ENCODE measurements at places on chromosomes 16 and 17. TPM values are rescaled to one million over a fixed set of nuclear protein-coding genes. Genes with fewer than 3 reads are reported as not detected.

DNA sequence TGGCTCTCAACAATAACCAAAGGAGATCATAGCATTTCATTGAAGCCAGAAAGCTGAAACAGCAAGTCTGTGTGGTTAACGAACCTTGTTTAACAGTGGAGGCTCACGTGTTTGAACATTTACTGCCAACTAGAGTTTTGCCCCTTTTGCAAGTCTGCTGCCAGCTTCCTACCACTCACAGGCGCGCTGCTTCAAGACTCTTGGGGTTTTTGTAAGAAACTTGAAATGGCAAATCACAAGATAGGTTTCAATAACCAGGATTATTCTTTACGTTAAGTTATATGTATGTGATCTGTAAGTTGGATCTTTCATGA lies 1.2 kb downstream of the SNTB2 start:
- DNase-seq = peak; percentile 47

GRCh38 chr17:72407336-72407909 lies 286.6 kb downstream of the SOX9 start:
- DNase-seq = peak; percentile 89

- DNase-seq = no peak
These were observed 15.9 kb upstream of the TBX4 start for GRCh38 chr17:61436273-61436672.

DNA sequence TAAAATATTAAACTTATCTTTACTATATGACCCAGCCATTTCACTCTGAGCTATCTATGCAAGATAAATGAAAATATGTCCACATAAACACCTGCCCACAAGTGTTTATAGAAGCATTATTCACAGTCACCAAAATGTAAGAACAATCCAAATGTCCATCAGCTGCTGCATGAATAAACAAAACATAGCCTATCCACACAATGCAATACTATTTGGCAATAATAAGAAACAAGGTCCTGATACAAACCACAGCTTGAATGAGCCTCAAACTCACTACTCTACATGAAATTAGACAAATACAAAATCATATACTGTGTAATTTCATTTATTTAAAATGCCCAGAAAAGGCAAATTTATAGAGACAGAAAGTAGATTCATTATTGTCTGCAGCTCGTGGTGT lies 355.1 kb downstream of the CDH8 start:
- no peak for DNase-seq

GRCh38 chr17:37065486-37066321 lies 117.0 kb downstream of the AATF start:
- DNase-seq = no peak

DNA sequence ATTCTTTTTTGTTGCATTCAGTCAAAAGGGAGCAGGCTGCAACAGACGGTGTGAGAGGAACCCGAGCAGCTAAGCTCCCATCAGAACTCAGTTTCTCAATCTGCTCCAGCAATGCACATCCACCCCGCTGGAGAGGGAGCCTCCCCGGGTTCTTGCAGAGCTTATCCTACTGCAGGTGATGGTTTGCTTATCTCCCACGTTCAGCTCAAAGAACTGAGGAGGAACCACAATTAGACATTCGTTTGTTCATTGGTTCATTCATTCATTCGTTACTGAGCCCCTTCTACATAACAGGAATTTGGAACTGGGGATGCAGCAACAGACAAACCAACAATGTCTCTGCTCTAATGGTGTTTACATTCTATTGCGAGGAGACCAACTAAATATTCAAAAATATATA lies 22.2 kb upstream of the ALOX15 start:
- no peak for DNase-seq

DNA sequence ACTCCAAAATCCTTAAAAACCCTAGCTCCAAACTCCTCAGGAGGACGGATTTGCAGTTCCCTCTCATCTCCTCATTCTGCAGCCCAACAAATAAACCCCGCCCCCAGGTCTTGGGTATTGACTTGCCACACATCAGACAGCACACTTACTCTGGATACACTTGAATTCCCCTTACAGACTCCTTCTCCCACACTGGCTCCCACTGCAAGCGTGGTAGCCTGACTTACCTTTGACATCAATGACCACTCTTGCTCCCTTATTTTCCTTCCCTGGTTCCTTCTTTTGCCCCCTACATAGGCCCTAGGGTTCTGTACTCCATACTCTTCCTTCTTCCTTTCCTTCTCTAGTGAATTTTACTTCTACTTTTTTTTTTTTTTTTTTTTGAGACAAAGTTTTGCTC lies 7.5 kb downstream of the RFFL start:
- no peak for DNase-seq

DNA sequence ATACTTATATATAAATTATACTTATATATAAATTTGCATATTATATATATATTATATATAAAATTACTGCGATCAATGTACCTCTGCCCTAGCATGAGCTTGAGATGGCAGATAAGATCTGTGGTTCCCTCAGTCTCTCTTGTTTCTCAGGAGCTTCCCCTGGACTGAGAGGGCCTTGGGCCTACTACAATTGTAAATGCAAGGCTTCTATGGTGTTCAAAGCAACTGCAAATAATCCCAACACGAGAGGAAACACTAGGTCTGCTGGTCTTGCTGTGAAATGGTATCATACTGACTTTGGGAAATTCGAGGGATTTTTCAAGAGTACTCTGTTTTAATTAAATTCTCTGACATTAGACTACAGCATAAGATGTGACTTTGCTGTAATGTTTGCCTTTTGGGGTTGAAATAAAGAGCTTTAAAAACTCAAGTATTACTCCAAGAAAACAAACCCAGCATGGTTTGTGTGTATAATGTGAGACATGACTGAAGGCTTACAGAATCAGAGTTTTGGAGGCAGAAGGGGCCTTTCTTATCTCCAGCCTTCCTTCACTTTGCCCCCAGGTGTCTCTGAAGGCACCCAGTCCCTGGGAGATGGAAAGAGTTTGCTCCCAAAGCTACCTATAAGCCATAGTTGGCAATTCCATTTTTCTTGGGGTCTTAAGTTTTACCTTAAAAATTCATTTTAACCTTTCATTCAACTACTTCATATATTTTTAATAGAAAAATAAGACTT lies 24.2 kb downstream of the ACSM1 start:
- DNase-seq = no peak

- no peak for DNase-seq
These were observed 44.4 kb downstream of the MAP1LC3B start for GRCh38 chr16:87436225-87437172.

DNA sequence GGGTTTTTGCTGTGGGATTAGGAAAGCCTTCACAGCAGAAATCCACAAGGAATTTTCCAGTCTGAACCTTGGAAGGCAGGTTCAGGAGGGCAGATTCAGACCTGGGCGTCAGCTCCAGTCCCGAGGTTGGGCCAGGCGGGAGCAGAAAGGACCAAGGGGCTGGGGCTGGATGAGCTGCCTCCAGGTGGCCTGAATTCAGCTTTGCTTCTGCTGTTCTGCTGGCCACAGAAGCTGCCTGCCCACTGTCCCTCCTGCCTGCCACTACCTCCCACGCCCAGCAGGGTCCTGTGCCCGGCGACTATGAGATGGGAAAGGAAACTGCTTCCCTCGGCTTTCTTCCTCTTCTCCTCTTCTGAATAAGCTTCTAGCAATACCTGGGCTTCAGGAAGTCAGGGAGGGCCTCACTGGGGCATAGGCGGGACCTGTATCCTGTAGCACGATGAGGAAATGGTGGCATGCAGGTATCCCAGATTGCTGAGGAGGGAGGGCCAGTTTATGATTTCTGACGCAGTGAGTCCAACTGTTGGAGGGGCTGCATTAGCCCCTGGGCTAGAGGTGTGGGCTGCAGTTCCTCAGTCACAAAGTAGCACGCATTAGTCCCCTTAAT lies 18.4 kb downstream of the TBX4 start:
- DNase-seq = no peak

DNA sequence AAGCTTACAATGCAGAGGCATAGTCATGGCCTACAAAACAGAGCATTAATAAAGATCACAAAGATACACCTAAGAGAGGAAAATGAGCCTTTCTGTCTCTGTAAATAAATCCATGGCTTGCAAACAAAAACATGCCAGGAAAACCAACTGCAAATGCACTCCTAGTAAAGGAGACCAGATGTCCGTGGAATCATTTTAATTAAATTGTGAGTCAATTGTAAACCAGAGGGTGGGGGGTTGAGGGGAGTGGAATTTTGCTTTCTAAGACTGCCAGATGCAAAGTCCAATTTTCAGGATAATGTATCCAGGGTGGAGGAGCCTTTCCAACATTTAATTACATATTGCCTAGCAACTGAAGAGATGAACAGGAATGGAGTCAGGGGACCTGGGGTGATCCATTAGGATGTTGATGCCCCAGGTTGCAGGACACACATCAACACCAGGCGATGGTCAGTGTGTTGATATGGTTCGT lies 390.3 kb upstream of the CCL2 start:
- DNase-seq = no peak

DNA sequence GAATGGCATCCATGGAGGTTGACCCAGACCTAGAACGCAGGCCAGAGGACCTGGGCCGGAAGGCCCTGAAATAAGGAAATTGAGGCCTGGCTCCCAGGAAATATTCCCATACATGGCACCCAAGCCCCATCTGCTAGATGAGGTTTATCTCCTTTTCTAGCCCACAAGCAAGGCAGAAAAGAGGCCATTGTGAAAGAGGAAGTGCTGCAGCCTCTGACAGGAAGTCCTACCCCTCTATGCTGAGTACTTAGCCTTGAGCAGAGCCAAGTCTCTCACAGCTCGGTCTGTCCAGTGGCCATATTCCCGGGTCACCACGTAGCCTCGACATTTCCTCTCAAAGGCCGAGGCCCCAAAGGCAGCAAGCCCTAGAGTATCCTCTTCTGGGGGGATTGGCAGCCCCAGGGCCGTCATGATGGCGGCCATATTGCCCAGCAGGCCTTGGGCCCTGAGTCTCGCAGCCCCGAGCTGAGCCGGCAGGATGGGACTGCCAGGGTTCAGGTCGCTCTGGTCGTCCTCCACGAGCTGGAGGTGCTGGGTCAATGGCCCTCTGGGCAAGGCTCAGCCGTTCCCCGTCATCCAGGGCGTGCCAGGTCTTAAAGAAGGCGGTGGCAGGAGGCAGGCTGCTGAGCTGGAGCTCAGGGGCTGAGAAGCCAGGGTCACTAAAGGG lies 7.8 kb downstream of the CTF1 start:
- DNase-seq = no peak

Gene SBK1
- 0.24 TPM for total RNA-seq

Gene C16orf54
- 0.72 TPM for total RNA-seq

Gene CMTR2
- total RNA-seq = 38.5 TPM

Gene SLC47A1
- total RNA-seq = 0.48 TPM

Gene CACNA1G
- 1.9 TPM for total RNA-seq

Gene TSEN54
- 12.3 TPM for total RNA-seq

Gene SLC16A13
- not detected for total RNA-seq

Gene SMIM36
- 1.9 TPM for total RNA-seq

Gene C1QTNF8
- not detected for total RNA-seq

Gene RDM1
- total RNA-seq = not detected

Gene GRAPL
- not detected for total RNA-seq

Gene MYH11
- total RNA-seq = 1,356 TPM

Gene CCL8
- total RNA-seq = 2.9 TPM

Gene EME2
- 7.2 TPM for total RNA-seq

All from umbilical cord (tissue), 2 donors.